ENCODE measurements at places on chromosomes 1 and 21.
A peak's percentile ranks its signal among the peaks of the same experiment; 100 is the strongest.

DNA sequence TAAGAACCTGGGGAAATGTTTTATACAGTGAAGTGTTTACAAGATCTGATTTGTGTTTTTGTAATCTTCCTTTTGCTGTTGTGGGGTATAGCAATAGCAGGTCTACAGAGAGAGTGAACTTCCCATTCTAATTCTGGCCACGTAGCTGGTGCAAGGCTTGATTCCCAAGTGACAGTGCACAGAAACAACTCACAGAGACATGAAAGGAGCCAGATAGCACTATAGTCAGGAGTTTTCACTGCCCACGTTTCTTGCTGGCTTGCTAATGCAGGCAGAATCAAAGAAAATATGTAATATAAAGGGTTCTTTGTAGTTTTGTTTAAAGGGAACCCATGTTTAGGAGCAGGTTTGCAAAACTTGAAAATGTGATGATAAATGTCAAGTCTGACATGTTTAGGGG lies 170.9 kb upstream of the IVNS1ABP start:
- no peak for DNase-seq

DNA sequence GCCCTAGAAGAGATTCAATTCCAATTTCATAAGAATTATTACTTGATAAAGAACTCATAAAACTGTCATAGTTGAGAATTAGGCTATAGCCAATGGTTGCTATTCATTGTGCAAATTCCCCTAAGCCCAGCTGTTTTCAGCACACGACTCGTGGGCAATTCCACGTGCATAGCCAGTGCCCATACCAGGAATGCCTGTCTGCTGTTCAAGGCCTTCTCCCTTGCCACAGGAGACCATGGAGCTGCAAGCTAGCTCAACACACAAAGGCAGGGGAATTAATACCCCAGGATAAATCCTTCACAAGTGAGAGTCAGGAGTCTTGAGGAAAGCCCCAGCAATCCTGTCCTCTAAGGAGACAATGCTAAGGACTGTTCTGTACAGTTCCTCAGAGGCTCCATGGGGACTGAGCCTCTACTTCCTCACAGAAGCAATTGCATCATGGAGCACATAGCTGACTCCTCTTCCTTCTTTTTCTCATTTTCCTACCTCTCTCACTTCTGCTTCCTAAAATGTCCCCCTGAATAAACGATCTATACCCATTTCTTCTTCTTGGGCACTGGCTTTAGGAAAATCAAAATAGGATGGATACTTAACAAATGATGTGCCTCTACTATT lies 19.1 kb upstream of the CHRM3 start:
- no peak for DNase-seq

- DNase-seq: no peak
Measured at GRCh38 chr1:164310166-164310565, 248.8 kb upstream of the PBX1 start.

GRCh38 chr1:209576392-209577197 lies 6.9 kb upstream of the CAMK1G start:
- no peak for DNase-seq

DNA sequence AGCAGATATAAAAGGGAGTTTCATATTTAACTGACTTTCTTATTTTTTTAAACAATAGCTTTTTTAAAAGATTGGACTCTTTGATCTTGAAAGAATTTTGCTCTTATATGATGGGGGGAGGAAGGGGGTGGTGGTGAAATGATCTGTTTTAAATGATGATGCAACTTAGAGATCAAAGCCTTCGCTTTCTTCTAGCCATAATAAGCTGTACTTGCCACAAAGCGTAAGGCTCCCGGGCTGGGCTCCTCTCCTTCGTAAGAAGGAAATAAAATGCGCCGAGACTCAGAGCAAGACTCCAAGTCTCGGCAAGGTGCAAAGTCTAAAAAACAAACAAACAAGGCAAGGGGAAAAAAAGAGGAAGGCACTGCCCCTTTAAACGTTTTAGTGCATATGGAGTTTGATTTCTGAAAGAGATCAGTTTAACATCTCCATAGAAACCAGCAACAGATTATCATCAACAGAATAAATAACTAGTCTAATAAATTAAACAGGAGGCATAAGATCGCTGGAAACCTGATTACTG lies 3.3 kb downstream of the CASZ1 start:
- no peak for DNase-seq

- no peak for DNase-seq
Measured at GRCh38 chr1:179770887-179771502, 27.9 kb downstream of the FAM163A start.

DNA sequence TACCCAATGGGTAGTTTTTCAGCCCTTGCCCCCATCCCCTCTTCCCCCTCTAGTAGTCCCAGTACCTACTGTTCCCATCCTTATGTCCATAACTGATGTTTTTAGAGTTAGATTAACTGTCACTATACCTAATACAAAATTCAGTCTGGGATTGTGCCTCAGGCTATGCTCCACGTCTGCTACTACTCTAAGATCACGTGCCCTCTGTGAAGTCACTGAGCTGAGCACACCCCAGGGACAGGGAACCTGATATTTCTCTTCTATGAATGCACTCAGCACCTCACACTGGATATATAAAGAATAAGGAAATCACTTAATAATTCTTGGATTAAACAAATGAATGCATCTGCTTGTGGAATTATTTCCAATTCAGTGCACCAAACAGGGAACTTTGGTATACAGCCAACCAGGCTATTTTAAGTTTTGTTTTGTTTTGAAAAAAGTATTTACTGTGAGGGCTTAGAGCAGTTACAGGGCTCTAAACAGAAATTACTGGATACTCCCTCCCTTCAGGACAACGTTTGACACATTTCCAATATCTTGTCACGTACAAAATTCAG lies 307.9 kb downstream of the SMYD3 start:
- no peak for DNase-seq

DNA sequence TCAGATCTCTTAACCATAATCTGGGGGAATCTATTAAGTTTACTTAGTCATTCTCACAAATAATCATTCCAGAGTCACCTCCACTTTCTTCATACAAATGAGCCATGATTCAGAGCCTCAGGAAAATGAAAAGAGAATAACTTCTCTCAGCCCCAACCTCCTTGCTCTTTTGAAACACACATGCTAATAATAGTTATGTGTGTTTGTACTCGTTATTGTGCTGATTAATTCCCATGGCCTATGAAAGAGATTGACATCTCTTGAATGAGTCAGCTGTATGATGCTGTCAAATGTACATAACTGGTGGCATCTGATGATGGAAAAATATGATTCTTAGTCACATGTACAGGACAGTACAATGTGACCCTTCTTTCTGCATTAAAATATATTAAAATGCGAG lies 41.5 kb downstream of the DTL start:
- DNase-seq: no peak

GRCh38 chr1:22830041-22830566 lies 119.5 kb downstream of the EPHB2 start:
- DNase-seq: no peak

DNA sequence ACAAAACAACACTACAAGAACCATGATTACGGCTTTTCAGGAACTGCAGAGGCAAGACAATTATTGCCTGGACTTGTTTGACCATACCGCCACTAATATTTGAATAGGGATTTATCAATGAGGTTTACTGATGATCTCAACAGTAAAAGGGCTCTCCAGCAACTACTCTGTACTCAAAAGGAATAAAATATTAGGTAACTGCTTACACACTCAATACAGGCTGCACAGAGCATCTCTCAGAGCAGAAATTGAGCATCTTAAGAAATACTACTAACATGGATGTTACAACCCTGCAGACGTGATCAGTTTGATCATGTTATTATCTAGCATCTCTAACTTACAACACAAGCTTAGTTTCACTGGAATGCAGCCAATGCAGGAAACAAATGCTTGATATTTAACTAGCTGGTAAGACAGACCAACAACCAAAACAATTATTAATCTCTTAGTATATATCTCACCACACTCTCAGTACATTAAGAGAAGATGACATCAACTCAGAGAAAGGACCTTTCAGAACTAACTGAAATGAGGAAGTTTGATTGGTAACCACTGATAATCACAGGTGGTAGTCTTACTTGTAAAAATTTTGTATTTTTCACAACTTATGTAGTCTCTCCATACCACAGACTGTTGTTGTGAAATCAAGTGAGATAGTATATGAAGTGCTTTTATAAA lies 52.2 kb downstream of the PUM1 start:
- no peak for DNase-seq

DNA sequence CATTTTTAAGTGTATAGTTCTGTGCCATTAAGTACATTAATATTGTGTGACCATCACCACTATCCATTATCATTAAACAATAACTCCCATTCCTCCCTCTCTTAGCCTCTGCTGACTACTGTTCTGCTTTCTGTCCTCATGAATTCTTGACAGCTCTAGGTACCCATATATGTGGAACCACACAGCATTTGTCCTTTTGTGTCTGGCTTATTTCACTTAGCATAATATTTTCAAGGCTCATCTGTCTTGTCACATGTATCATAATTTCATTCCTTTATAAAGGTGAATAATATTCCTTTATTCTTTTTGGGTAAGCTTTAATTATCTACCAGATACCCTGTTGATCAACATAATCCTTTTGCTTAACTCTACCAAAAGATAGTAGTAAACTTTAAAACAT lies 47.7 kb downstream of the SPEN start:
- DNase-seq: no peak

- DNase-seq: no peak
Measured at GRCh38 chr1:1979482-1980165, 24.0 kb downstream of the CFAP74 start.

DNA sequence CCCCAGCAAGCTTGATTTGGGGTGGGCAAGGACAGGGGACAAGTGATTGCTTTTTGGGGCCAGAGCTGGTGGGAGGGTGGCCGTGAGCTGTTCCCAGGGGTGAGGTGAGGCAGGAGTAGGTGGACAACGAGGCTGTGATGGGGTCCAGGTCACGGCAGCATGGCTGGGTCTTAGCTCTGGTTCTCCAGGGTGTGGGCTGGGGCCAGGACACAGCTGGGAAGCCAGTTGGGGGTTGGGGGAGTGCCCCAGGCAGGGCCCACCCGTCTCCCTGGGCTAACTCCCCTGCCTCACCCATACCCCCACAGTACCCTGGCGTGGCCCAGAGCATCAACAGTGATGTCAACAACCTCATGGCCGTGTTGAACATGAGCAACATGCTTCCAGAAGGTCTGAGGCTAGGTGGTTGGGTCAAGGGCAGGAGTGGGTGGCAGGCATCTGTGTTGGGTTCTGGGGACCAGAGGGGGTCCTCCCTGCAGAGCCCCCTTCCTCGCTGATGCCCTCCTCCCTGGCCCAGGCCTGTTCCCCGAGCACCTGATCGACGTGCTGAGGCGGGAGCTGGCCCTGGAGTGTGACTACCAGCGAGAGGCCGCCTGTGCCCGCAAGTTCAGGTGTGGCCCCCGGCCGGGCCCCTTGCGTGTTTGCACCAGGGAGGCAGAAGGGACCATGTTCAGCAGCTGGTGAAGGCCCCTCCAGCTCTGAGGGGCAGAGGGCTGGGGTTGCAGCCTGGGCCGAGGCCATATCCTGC lies 43.3 kb downstream of the COQ8A start:
- peak; percentile 76 for DNase-seq

DNA sequence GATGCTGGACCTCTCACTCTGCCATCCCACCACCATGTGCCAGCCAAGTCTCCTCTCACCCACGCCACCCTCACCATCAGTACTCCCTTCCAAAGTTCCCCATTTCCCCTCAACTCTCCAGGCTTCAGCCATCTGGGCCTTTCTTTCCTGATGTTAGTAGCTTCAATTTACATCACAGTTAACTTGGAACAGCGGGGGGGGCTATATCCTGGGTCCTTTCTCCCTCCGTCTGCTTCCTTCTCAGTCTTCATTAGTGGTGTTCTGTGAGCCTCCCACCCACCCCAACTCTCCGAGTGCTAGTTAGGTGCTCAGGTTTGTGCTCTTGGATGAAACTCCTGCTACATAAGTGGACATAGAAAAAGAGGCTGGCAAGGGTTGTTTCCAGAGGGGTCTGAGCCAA lies 31.9 kb downstream of the KCNC4 start:
- DNase-seq: no peak

DNA sequence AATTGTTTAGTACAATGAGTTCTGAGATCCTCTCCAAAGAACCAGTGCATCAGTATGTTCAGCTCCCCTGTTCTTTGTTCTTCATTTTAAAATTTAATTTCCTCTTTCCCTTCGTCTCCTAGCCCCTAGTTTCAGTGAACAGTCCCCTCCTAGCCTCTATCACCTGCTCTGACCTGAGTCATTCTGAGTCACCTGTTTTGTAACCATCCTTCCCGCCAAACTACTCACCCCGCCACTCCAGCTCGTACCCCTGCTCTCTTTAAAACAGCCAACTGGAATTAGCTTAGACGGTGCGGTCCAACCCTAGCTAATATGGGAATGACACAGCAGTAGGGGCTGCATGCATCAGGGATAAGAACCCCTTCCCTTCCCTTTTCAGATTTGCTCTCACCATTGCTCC lies 16.8 kb upstream of the ERVH48-1 start:
- DNase-seq: no peak

- no peak for DNase-seq
Measured at GRCh38 chr1:74502432-74502831, 10.0 kb downstream of the LRRC53 start.

- no peak for DNase-seq
Measured at GRCh38 chr1:167705250-167705649, 16.5 kb upstream of the MPZL1 start.

- DNase-seq: no peak
Measured at GRCh38 chr1:230140221-230141020, 73.4 kb downstream of the GALNT2 start.

- DNase-seq: no peak
Measured at GRCh38 chr1:220007438-220007837, 38.9 kb downstream of the EPRS1 start.

GRCh38 chr21:34671891-34672290 lies 3.1 kb downstream of the CLIC6 start:
- no peak for DNase-seq

DNA sequence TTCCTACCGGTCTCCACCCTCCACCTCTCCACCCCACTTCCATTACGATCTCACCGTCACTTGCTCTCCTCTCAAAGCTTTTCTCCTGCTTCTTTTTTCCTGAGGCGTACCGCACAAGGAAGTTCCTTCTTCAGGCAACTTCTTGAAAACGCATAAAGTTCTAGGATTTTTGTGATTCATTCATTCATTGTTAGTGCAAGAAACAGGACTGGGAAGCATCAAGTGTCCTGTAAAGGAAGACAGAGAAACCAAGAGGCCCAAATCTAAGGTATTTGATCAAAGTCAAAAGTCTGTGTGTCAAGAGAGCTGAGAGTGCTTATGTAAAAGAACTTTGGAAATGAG lies 1.3 kb upstream of the RCC2 start:
- DNase-seq: no peak

GRCh38 chr1:34786521-34787325 lies 5.7 kb downstream of the GJB3 start:
- DNase-seq: no peak

GRCh38 chr1:116165572-116165971 lies 54.4 kb downstream of the MAB21L3 start:
- peak; percentile 78 for DNase-seq

GRCh38 chr1:78029793-78030192 lies 16.0 kb upstream of the GIPC2 start:
- DNase-seq: no peak

DNA sequence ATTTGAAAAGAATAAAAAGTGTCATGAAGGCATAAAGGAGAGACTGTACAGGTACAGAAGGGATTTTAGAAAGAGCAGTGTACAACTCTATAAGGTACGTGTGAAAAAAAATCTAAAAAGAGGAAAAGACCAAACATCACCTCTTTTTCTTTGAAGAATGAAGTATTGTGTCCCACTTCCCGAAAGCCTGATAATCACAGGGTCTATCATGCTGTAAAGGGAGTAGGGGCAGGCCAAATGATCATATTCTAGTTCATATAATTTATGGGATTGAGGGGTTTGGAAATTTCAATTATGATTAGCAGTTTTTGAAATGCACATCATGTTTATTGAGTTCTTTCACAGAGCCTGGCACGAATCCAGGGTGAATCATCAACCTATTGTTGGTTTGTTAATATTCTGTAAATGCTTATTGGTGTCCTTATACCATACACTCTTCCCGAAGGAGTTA lies 910 bp upstream of the RERE start:
- DNase-seq: no peak

Measured in coronary artery (tissue), 2 donors.